ENCODE measurements at places on chromosomes 2 and 18. TPM values are rescaled to one million over a fixed set of nuclear protein-coding genes. Genes with fewer than 3 reads are reported as not detected.

- no peaks in the 10 kb centered on the region for H3K4me1 ChIP-seq
- H3K4me3 ChIP-seq = no peak overlapping the region
- H3K27me3 ChIP-seq = no peaks in the 10 kb centered on the region
- no peaks in the 10 kb centered on the region for H3K36me3 ChIP-seq
- no peak for DNase-seq
Measured at GRCh38 chr2:45765007-45765727, 113.7 kb downstream of the PRKCE start.

- no peaks in the 10 kb centered on the region for H3K36me3 ChIP-seq
- H3K4me3 ChIP-seq = peak overlapping the region; percentile 98
Measured at GRCh38 chr2:152716805-152717227, 445 bp downstream of the PRPF40A start.

DNA sequence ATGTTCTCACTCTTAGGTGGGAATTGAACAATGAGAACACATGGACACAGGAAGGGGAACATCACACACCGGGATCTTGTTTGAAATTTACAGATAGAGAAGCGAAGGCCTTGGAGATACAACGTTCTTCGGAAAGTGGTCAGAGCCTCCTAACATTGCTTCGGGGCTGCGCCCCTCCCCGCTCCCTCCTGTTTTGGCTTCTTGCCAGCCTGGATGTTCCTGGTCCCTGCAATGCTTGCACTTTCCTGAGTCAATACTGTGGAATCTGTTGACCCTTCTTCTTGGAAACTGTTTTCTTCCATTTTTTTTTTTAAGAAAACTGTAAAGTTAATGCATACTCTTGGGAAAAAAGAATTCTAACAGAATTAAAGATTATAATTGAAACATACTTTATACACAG is 360.8 kb downstream of the SOCS6 start:
- H3K27ac ChIP-seq = no peak overlapping the region
- H3K36me3 ChIP-seq = no peaks in the 10 kb centered on the region
- H3K27me3 ChIP-seq = no peaks in the 10 kb centered on the region
- H3K4me3 ChIP-seq = no peak overlapping the region
- peaks cover 5% of the 10 kb centered on the region for H3K4me1 ChIP-seq
- no peak for DNase-seq

Gene ACAA2
- 24.4 TPM for total RNA-seq

Gene CFC1
- not detected for total RNA-seq

Data from naive thymus-derived CD4-positive, alpha-beta T cell (primary cell).